ENCODE measurements at places on chromosomes 7 and 10. TPM values are rescaled to one million over a fixed set of nuclear protein-coding genes. Genes with fewer than 3 reads are reported as not detected.

DNA sequence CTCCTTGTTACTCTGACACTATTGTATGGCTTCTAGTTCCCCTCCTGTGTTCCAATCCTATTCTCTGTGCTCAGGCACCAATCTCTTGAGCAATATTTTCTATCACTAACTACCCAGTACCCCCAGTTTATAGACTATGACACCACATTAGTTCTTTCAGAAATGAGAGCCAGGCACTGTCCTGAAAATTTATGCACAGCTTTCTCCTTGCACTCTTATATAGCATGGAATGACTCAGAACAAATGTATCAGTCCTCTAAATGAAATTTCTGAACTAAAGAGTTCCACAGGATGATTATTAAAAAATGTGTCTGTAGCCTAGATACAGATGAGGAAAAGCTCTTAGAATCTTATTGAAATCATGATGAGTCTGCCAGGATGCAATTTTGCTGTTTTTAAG lies 489.9 kb downstream of the XPNPEP1 start:
- no peak for DNase-seq

- DNase-seq, result no peak
Observed at GRCh38 chr7:87530126-87530525, 54.6 kb upstream of the ABCB4 start.

The MYL7 gene
- total RNA-seq, result 1.2 TPM

DNA sequence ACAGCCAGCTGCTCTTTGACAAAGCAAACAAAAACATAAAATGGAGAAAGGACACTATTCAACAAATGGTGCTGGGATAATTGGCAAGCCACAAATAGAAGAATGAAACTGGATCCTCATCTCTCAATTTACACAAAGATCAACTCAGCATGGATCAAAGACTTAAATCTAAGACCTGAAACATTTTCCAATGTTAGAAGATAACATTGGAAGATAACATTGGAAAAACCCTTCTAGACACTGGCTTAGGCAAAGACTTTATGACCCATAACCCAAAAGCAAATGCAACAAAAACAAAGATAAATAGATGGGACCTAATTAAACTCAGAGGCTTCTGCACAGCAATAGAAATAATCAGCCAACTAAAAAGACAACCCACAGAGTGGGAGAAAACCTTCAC lies 425.7 kb upstream of the SEMA3D start:
- no peak for DNase-seq

The COL1A2 gene
- 10.8 TPM for total RNA-seq

DNA sequence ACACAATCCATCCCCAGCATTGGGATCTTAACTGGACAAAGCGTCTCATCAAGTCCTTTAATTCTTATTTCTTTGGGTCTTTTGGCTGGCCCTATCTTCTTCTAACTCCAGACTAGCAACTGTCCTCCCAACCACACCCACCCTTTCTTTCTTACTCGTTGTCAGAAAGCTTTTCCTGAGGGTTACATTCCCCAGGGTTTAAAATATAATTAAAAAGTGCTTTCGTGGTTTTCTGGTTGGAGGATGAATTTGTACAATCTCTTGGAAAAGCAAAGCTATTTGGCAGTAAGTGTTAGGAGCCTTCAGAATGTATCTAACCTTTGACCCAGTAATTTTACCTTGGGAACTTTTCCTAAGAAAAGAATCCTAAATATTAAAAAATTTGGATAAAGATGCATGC lies 10.4 kb upstream of the ITGB8 start:
- DNase-seq, result no peak

The ABCB4 gene
- total RNA-seq, result 6.4 TPM

The FGFR2 gene
- total RNA-seq, result 8.9 TPM

DNA sequence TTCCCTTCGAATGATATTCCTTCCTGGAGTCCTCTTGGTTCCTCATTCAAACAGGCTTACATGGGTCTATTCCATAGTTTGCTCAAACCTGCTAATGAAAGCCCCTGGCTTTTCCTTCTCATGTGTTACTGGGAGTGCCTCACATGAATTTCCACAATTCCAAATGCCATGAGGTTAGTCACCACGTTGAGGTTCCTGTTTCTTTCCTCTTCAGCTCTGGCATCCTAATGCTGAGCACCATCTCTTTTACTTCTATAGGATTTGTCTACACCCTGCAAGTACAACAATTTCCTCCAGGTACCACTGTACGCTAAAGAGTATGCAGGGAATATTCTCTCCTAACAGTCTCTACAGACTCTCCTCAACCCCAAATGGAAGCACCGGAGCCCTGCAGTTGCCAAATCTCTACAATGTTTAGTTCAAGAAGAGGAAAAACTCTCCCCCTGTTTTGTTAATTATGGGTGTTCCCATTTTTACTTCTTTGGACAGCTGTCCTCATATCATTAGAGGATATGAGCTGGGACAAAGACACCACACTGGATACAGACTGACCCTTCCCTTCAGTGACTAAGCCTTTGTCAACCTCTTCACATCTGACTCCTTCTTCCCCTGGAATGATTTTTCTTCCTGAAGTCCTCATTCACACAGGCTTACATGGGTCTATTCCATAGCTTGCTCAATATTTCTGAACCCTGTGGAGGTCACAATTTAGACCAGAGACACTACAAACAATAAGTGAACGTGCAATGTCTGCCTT lies 145.8 kb upstream of the BET1 start:
- DNase-seq, result no peak

- DNase-seq, result no peak
Observed at GRCh38 chr7:21338728-21339164, 89.1 kb upstream of the SP4 start.

DNA sequence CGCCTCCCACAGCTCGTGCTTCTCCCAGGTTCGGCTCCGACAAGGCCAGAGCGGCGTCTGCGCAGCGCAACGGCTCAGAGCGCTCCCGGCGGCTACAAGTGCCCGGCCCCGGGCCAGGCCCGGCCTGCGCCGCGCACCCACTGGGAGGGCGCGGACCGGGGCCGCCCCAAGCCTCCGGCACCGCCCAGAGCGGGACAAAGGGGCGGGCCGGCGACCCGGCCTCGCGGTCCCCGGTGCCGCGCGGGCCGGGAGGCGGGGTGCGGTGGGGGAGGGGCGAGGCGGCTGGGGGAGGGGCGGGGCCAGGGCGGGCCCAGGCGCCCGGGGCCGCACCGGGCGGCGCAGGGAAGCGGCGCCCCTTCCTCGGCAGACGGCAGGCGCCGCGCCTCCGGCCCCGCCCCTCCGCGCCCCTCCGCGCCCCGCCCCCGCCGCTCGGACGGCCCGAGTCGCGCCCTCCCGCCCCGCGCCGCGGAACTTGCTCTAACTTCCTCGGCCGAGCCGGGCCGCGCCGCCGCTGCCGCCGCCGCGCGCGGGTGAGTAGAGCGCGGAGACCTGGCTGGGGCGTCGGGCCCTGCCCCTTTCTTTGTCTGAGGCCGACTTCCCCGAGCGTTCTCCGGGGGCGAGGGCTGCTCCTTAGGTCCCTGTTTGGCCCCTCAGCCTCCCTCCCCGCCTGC lies at the start of gene TSPAN14:
Gene TSPAN14 (plus strand): TSS at position 469 of the 671 bp plus-strand sequence. CDS start 34,924 bp downstream, outside the sequence.
- DNase-seq, result no peak

DNA sequence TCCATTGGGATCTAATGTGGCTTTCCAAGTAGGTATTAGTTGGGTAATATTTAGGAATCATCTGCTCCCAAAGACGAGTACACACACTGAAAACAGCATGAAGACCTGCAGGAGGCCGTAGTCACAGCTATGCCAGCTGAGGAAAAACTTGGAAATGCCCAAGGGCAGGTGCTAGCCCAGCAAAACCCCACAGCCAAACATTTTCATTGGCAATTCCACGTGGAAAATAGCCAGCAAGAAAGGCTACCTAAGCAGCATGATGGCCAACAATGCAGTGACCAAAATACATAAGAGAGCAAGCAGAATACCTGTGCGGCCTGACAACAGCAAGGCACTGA lies 32.7 kb downstream of the DOCK4 start:
- DNase-seq, result no peak

The NKX1-2 gene
- total RNA-seq, result not detected

- DNase-seq, result no peak
Observed at GRCh38 chr10:104252368-104252767, 2.3 kb upstream of the GSTO1 start.

The GJD4 gene
- total RNA-seq, result not detected

The AKR1D1 gene
- total RNA-seq, result not detected

- no peak for DNase-seq
Observed at GRCh38 chr10:85847085-85847484, 519.5 kb downstream of the GRID1 start.

The C10orf95 gene
- 3.2 TPM for total RNA-seq

GRCh38 chr7:12199363-12199762 lies 11.7 kb upstream of the TMEM106B start:
- DNase-seq, result peak; percentile 23

DNA sequence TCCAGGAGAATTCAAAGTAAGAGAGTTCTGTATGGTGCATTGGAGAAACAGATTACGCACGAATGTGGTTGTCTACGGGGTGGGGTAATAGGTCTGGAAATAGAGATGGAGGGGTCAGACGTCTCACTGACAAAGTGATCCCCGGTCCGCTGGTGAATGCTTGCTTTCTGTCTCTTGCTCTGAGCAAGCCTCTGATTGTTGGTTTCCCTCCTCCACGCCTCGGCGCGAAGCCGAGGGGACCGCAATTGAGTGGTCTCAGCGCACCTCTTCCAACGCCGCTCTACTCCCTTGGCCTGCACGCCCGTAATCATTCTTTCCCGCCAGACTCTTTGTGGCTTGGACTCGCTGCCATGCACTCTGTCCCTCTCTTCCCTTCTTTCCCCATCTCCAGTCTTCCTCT lies 46.5 kb upstream of the PFKP start:
- DNase-seq, result no peak

The SLC29A4 gene
- total RNA-seq, result 6.5 TPM

The ANXA11 gene
- total RNA-seq, result 199 TPM
